ENCODE measurements at places on chromosomes 7 and 10.

- no peak for DNase-seq
These were observed 52.3 kb upstream of the TMEM229A start for GRCh38 chr7:124085179-124085578.

DNA sequence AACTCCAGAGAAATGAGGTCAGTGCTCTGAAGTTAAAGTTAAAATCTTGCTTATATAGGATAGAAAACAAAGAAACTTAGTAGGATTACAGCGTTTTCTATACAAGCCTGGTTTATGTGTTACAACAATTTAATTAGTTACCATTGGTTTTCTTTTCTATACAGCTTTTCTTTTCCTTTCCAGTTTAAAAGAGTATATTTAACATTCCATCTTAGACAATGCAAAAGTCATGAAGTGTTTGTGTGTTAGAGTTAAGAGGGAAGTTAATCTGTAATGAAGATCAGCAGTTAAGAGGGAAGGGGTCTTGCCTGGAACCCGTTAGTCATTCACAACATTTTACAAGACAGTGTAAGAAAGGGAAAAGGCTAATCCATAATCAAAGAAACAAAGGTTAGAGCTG, 338.3 kb downstream of the OTUD1 start:
- no peak for DNase-seq

GRCh38 chr10:89798092-89798491, 96.7 kb downstream of the KIF20B start:
- no peak for DNase-seq

DNA sequence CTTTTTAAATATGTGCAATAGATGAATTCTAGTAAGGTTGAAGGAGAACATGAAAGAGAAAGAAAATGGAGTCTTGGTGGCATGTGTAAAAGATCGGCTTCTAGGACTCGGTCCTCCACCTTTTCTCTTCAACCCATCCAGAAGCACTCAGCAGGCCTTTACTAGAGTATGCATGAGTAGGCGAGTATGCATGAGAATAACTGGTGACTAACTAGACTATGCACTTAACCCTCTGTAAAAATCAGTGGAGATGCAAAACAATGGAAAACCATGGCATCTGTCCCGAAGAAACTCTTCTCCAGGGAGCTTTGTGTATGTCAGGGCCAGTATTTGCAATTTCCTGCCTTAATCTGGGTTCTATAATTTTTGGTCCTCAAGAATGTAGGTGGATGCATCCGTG, 40.0 kb upstream of the GRB10 start:
- no peak for DNase-seq

- no peak for DNase-seq
These were observed 993.7 kb upstream of the AUTS2 start for GRCh38 chr7:68604541-68604940.

GRCh38 chr7:155001756-155002410, 1.0 kb downstream of the PAXIP1 start:
- DNase-seq: no peak

- no peak for DNase-seq
These were observed 1.4 kb upstream of the CALD1 start for GRCh38 chr7:134777908-134778580.

- no peak for DNase-seq
These were observed 154.4 kb upstream of the NPY start for GRCh38 chr7:24129597-24129996.

GRCh38 chr10:69891057-69891617, 89.4 kb downstream of the COL13A1 start:
- DNase-seq: no peak

DNA sequence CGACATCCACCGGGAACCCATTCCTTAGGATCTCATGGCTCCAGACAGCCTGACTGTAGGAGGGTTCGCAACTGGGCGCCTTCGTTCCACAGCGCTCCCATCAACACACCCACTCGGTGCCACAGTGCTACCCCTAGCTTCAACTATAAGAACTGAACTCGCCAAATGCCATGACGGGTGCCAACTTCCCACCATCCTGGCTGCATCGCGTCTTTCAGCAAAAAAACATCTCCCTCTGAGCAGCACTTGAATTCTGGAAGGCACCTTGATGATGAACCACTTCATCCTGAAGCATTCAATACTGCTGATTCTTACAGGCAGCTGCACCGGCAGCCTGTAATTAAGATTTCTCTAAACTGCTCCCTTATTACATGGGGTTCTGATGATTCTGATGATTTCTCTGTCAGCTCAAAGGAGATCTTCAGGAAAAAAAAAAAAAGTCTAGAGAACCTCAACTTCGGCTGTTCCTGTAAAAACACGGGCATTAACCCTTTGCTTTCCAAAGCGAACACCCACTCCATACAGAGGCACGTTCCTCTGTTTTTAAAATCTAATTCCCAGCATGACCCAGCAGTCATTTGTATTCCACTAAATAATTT, 1.3 kb downstream of the CYTH3 start:
- no peak for DNase-seq

GRCh38 chr7:99369767-99370391, 4.7 kb upstream of the ARPC1B start:
- no peak for DNase-seq

DNA sequence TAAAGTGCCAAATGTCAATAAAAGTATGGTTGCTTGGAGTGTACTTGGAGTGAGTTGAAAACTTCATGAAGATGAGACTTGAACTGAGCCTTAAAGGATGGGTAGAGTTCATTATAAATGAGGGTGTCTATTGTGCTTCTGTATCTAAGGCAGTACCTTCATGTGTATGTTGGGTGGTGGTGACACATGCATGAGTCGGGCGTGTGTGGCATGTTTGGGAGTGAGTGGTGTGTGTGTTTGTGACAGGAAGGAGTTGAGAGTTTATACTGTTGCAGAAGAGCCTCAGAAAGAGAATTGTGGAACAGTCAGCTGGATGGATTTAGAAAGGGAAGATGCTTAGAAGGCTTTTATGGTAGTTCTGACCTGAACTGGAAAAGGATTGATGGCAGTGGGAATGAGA, 6.0 kb upstream of the ZRANB1 start:
- no peak for DNase-seq

DNA sequence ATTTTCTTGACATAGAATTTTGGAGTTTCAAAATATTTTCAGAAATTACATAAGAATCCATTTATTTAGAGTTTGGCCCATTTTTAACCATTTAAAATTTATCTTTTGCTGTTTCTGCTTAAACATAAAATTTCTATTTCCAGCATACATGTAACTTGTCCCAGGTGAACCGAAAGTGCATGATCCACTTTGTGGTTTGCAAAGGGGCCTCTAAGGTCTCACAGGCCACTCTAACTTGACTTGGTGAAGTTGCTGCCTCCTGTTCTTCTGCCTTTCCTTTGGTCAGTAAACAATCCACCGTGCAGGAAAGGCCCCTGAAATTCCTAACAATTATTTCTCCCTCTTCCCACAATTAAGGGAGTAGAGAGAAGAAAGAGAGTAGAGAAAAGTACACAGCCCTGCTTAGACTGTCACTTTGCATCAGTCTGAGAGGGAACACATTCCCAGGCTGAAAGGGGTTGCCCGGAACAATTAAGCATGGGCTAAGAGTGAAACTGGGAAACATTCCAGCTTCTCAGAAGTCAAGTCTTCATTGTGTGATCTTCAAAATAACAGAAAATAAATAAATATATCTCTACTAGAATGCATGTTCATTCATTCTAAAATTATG, 79.5 kb upstream of the SEMA3A start:
- DNase-seq: no peak

DNA sequence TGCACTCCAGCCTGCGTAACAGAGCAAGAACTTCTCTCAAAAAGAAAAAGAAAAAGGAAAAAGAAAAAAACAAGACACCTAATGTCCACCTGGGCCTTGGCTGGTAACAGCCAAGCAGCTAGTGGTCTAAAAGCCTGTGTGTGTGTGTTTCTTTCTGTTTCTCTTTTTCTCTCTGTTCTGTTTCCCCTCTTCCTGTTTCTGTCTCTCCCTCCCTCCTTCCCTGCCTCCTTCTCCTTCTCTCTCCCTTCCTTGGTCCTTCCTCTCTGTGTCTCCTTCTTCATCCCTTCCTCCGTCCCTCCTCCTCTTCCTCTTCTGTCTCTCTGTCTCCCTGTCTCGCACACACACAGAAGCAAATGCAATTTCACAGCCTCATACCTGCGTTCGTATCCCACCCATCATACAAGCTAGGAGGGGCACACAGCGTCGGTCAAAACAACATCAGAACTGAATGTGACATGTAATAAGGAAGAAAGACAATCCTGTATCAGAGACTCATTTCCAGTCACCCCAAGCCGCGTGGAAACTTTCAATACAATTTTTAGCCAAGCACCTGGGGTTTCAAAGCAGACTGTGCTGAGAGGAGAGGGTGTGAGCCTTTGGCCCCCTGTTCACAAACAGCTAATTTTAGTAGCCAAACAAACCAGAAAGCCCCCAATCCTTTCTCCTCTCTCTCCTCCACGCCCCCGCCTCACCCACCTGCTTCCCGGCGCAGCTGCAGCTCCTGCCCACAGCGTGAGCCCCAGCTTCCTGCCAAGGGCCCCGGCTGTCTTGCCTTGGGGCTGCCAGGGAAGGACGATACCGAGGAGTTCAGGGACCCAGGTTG, 50.2 kb upstream of the GNA12 start:
- DNase-seq: peak; percentile 64

DNA sequence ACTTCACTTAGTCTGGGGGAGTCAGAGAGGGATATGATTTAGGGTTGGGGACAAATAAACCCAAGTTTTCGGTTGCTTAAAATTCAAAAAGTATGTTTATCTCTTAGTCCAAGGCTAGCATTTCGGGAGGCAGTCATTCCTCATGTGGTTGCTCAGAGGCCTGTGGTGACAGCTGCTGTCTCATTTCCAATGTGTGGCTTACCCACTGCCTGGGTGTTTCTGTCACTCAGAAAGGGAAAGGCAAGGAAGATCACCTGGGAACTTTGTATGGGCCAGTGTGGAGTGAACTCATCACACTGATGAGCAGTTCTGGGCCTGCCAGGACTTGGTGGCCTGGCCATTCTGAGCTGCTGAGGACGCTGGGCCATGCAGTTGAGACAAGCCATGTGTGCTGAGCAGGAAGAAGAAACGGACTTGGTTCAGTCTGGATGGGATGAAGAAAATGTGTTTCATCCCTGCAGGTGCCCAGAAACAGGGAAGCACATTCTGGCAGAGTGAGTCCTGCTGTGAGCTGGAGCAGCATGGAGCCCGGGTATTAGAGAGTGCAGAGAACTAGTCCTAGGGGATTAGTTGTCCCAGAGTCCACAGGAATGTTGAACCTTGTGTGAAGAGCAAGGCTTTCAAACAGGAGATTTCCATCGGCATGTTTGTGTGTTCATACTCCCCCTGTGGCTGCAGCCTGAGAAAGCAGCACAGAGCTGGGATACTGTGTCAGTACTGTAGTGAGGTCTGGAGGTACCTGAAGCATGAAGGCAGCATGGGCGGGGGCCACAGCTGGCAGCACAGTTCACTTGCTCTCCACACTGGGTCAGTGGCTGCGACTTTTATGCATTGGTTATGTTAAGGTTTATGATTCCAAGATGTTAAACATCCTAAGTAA, 211.1 kb upstream of the IGFBP3 start:
- DNase-seq: no peak

DNA sequence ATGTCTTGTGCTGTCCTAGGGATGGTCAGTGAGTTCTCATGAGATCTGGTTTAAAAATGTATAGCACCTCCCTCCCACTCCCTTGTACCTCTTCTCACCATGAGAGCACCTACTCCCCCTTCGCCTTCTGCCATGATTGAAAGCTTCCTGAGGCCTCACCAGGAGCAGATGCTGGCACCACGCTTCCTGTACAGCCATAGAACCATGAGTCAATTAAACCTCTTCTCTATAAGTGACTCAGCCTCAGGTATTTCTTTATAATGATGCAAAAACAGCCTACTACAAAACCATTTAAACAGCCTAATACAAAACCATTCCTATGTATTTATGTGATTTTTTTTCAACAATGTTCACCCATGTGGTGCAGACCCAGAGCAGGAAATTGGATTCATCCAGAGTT, 32.0 kb downstream of the KDM7A start:
- no peak for DNase-seq

DNA sequence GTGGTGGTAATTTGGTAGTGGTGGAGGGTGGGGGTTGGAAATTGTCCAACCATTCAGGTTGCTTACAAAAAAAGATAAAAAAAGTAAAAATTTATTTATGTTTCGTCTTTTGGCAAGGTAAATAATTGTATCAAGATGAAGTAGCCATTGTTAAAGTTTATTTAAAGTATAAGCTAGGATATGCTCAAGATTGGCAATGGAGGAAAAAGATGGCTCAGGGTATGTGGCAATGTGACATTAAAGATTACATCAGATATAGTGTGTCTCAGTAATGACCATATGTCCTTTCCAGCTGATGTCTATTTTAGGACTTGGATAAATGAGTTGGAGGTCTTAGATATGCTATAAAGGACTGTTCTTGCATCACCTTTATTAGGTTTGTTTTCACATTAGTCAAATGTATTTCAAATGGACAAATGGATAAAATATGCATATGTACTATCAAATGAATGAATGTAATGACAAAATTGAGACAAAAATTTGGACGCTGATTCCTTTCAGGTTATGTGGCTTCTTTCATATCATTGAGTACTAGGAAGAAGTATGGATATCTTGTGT, 60.9 kb downstream of the ST7 start:
- no peak for DNase-seq

DNA sequence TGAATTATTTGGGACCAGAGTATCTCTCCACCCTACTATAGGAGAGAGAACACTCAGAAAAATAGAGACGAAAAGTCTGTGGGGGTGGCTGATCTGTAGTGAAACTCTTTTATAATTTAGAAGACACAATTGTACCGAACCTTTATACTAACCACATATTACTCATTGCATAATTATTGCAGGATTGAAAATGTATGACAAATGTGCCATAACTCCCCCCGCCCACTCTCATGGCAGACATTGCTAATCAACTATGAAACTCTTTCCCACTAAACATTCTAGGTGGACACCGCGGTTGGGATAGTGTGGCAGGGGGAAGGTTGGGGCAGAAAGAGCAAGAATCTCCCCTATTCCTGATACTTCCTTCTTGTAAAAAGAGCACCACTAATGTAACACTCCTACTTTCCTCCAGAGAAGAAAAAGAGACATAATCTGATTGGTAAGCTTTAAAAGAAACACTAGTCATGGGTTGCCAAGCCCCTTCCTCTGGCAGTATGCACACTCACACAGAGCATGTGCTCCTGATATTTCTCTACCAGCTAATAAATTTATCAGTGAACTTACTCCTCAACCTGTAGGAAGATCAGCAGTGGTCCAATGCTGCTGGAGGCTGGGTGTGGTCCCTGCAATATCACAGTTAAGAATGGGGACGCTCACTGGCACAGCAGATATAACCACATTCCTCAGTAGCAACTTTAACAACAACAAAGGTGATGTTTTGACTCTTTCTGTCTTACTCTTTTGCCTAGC, 18.7 kb upstream of the ARID5B start:
- DNase-seq: no peak

DNA sequence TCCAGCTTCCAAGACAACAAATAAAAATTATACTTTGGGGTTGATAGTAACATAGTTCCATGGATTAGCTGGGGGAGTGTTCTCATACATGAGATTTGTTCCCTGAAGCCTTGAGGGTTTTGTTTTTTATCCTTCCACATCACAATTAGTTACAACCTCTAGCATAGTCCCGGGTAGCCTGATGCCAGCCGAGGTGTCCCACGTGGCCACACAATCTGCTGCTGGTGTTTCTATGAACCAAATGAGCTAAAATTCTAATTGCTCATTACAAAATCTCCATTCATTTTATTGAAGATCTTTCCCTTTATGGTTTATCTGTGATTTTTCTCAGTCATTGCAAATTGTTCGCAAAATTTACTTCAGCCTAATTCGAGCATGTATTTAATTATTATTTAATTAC, 84.7 kb downstream of the CACNA2D1 start:
- no peak for DNase-seq

GRCh38 chr7:18212758-18213157, 185.1 kb upstream of the PRPS1L1 start:
- no peak for DNase-seq

GRCh38 chr10:110903280-110904278, 15.4 kb downstream of the BBIP1 start:
- DNase-seq: no peak
